ENCODE measurements at places on chromosomes 16 and 17.

GRCh38 chr16:84513123-84513522 lies 8.7 kb upstream of the MEAK7 start:
- no peak for DNase-seq

GRCh38 chr16:66480265-66481080 lies 53.4 kb downstream of the BEAN1 start:
- no peak for DNase-seq

GRCh38 chr17:68260051-68260762 lies 12.4 kb downstream of the AMZ2 start:
- no peak for DNase-seq

DNA sequence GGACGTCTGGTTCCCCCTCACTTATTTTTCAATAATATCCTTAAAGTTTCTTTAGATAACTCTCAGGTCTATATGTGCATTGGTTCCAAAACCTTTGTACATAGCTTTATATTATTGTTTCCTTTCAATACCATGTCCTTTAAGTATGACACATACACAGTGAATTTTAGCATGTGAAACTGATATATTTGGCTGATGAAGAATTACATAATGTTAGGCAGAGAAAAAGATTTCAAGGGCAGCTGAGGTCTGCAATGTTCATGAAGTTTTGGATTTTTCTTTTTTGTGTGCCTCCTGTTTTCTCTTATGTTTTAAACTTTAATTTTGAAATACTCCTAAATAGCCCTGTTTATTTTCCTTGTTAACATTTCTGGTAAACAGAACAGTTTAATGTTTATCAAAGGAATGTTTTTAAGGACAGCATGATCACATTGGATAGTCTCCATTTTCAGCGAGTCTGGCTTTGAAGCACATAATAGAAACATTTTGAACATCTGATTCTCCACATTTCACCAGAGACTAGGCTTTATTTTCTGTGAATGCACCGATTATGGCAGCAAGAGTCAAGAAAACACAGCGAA lies 32.9 kb upstream of the FBXO47 start:
- no peak for DNase-seq

- peak; percentile 99 for DNase-seq
Observed at GRCh38 chr16:56400458-56400857, 24.9 kb downstream of the AMFR start.

- no peak for DNase-seq
Observed at GRCh38 chr16:11915114-11915643, 577 bp downstream of the GSPT1 start.

GRCh38 chr16:30185683-30186421 lies 2.5 kb downstream of the CORO1A start:
- no peak for DNase-seq

DNA sequence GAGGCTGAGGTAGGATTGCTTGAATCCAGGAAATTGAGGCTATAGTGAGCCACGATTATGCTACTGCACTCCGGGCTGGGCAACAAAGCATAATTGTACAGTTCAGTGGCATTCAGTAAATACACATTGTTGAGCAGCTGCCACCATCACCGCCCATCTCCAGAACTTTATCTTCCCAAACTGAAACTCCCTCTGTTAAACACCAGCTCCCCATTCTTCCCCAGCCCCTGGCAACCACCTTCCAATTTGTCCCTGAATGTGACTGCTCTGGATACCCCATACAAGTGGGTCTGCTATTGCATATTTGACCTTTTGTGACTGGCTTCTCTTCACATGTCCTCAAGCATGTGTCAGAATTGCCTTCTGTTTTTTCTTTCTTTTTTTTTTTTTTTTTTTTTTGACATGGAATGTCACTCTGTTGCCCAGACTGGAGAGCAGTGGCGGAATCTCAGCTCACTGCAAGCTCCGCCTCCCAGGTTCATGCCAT lies 2.9 kb downstream of the RPL38 start:
- no peak for DNase-seq

DNA sequence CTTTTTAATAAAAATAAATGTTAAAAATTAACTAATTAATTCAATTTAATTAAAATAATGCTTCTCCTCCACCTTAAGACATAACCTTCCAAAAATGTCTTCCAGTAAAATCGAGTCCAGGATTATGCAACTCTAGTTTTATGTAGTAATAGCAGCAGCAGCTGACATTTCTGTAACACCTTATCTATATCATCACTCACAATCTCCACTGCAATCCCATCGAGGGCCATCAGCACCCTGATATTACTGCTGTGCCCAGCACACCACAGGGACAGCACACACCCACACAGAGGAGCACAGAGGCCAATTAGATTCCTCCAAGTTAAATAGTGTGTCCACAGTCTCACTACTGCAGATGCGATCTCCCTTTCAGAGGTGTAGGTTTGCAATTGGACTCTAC lies 2.9 kb downstream of the RPH3AL start:
- DNase-seq, result no peak

DNA sequence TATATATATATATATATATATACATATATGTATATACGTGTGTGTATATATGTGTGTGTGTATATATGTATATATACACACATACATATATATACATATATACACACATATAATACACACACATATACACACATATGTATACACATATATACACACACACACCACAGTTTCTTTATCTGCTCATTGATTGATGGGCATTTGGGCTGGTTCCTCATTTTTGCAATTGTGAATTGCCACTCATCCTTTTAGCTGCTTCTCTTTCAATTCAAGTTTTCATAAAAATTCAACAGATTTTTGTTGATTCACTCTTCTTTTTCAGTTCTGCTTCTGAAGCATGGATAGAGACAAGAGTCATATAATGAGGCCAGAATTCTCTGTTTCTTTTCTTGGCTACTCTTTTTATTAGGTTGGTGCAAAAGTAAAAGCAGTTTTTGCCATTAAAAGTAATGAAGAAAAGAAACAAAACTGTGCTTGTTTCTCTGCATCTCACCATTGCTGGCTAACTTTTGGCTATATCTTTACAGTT lies 44.5 kb downstream of the SLFN5 start:
- no peak for DNase-seq

DNA sequence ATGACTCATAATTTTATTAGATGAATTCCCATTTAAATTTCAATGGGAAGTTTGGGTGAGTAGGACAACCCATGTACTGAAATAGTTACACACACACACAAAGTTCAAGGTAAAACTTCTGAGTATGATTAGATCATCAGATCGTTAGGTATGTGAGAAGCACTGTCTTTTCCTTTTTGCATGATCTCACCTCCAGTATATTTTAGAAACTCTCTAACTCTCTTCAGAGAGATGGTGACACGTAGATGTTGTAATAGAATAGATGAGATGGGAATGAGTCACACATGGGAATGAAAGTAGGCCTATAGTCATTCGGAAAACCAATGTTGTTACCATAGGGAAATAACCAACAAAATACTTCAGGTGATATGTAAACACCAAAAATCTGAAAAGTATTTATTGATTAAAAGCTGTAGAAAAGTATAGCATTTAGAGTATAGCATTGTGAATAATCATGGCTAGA lies 22.2 kb downstream of the KRT23 start:
- no peak for DNase-seq

DNA sequence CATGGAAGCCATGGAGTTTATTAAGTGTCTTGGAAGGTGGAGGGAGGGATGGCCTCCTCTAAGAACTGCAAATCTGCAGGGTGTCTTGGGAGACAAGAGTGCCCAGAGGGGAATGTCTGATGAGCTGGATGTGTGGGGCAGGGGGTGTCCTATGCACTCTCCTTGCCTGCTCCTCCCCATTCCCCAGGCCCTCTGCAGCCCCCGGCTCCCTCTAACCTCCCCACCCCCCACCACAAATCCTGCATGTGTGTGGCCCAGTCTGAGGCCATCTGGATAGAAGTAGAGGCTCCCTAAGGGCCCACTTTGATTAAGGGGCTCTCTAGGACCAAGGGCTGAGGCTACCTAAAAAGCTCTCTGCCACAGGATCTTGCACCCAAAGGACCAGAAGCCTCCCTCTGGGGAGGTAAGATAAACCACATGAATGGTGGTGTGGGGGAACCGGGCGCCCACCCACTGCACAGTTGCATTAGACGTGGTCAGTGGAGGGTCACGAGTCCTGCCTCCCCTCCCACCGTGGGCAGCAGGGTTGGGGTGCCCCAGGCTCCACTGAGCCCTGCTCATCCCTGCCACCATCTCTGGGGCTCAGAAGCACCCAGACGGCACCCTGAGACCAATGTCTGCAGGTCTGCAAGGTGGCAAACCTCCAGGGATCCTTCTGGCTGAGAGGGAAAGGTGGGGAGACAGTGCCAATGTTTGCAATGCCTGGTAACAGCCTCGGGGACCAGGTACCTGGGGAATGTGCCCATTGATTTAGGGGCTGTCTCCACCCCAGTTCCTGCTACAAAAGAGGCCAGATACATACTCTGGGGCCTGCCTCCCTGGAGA lies 618 bp downstream of the AANAT start:
- DNase-seq, result peak; percentile 65

DNA sequence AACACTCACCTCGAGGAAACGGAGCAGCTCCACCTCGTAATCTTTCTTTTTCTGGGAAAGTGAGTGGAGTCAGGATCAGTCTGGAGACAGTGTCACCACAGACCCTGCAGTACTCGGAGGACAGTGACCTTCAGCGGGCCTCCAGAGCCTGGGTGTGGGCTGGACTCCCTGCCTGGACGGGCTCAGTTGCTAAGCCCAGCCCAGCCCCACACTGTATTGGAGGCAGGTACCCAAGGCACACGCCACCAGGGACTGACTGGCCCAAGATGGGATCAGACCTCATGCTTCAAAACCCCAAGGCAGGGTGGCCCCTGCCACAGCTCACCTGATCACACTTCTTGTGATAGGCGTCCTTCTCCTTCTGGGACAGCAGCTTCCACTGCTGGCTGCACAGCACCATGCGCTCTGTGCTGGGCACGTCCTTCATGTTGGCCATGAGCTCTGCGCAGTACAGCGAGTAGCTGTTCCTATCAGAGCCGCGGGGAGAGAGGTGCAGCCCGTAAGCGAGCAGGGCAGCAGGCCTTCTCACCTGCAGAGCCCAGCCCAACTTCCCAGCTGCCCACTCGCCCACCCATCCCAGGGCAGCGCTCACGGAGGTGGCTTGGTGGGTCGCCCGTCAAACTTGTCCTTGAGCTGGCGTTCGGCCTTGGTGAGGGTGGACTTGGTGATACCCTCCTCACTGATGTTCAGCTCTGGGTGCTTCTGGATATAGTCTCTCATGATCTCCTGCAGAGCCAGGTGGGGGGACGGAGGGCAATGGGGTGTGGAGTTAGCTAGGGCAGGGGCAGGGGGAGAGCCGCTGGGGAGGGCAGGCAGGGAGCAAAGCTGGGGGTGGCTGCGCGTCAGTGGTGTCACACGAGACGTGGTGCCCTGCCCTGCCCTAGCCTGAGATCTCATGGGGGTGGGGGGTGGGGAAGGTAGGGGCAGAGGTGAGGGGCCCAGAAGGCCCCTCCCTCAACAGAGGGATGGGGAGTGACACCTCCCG lies 7.9 kb downstream of the UBTF start:
- DNase-seq, result no peak

DNA sequence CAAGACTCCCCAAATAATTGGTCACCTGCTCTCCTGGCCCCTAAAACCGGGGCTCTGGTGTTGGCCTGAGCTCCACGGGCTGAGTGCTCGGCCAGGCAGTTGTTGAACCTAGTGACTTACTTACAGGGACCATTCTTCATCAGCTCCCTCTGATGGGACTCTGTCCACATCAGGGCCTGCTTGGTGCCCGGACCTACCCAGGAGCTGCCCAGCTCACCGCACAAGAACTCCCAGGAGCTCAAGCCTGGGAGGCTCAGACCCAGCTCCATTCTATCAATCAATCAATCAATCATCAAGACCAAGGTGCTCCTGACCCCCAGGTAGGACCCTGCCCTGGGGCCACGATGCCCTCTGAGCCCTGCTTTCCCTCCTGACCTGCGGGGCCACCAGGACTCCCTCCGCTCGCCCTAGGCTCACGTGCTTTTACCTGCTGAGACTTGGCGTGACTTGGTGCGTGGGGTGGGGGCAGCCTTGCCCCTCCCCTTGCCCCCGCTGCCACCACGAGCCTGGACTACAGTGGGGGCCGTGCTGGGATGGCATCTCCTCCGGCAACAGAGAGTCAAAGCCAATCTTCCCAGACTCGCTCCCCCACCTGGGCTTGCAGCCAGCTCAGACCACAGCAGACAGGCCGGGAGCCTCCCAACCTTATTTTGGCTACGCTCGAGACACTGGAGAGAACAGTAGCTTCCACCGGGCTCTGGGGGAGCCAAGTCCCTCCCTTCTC lies 15.7 kb downstream of the IL34 start:
- no peak for DNase-seq

GRCh38 chr17:81054881-81055370 lies 20.0 kb downstream of the BAIAP2 start:
- no peak for DNase-seq

GRCh38 chr17:77838748-77839697 lies 119.5 kb upstream of the TNRC6C start:
- no peak for DNase-seq

DNA sequence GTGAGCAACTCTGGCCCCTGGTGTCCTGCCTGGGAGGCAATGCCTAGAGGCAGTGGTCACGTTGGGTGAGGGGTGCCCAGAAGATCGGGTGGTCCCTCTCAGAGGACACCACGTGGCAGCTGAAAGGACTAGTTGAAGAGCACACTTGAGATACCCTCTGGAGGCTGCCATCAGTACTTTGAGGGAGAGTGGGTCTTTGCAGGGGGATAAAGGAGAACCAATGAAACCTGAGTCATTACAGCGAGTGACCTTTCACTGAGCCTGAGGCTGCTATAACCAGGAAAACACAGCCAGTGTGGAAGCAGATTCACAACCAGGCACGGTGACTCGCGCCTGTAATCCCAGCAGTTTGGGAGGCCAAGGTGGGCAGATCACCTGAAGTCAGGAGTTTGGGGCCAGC lies 18.9 kb downstream of the CA4 start:
- DNase-seq, result no peak

- no peak for DNase-seq
Observed at GRCh38 chr16:12637002-12637401, 166.7 kb downstream of the CPPED1 start.

DNA sequence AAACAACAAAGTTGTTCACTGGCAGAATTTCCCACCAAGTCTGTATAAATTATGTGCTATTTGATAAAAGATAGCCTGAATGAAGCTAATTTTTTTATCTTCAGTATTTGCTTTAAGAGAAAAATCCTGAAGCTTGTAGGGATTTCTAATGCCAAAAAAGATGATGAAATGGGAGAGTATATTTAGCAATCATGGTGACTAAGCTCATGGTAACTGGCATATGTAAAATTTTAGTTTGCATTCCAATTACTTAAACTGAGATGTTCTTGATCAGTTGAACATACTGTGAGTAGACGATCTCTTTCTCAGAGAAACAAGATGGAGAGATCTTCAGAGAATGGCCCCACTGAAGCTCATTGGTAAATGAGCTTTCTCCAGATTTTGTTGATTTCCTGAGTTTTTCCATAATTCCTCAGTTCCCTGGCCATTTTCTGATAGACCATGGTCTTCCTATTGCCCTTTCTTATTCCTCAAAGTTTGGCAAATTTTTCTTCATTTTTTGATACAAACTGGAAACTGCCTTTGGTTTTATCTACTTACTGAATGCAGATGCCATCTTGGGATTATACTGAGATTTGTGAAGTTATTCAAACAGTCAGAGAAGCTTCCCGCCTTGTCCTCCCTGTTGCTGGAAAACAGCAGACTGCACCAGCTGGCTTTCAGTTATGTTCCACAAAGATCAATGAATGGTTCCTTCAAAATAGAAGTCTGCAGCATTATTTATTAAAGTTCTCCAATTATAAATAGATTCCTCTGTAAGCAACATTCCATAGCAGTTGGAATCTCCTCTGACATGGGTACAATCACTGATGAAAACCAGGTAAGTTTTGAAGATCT lies 68.3 kb upstream of the ALOX12 start:
- no peak for DNase-seq
